ENCODE measurements at places on chromosomes 4 and X.

DNA sequence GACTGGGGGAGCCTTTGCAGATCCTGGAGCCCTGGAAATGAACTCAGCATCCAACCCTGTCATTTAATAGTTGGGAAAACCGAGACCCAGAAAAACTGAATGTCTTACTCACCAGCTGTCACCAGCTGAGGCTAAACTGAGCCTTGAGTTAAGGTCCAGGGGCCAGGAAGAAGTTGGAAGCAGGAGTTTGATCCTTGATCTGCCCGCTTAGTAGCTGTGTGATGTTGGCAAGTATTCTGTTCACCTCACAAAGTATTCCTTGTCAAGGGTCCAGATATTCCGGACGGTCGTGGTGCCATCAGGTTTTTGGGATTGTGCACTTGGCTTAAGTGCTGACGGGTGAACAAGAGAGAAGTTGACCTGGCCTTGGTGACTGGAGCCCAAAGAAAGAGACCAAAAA lies 30.7 kb upstream of the PROM1 start:
- no peak for DNase-seq

DNA sequence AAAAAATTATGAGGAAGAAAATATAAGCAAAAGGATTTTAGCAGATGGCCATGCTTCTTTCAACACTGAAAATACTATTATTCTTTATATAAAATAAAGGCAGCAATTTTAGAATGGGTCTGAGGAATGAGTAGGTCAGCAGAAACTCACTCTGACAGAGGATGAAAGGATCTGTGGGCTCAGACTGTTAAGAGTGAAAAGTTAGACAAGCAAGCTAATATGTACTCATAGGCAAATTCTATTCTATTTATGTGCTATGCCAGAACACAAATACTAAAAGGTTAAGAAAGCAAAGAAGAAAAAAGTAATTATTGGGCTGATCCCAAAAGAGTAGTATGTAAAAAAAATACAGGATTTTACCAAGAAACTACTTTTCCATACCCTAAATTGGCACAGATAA lies 13.9 kb downstream of the LCORL start:
- DNase-seq = no peak

GRCh38 chr4:54230484-54231418 lies 1.7 kb downstream of the PDGFRA start:
- peak; percentile 58 for DNase-seq

DNA sequence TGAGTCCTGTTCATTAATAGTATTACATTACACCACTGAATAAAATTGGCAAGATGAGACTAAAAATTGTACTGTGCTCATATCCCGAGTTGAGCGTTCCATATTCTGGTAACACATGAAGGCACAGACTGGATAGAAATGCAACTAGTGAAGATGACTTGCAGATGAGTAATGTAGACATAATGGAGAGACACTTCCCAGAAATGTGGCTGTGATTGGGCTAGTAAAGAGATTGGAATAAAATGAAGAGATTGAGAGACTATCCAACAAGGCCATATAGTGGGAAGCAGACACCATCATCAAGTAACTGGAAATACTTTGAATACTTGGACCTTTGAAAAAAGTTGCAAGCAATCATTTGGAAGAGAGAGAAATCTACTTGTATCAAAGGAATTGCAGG lies 77.3 kb downstream of the DCAF8L1 start:
- no peak for DNase-seq

DNA sequence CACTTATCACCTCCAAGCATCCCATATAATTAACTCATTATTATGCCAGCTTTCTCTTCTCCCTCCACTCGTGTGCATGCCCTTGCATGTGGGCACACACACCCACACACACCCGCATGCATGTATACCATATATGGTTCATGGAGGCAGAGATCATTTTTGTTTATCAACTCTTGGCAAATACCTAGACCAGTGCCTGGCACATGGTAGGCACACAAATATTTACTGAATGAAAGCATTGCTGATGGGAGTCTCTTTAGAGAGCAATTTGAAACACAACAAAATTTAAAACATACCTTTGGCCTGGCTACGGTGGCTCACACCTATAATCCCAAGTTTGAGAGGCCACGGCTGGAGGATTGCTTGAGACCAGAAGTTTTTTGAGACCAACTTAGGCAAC lies 51.1 kb upstream of the SLC10A4 start:
- no peak for DNase-seq

- no peak for DNase-seq
These were observed 5.4 kb downstream of the PCDH7 start for GRCh38 chr4:30725562-30725961.

DNA sequence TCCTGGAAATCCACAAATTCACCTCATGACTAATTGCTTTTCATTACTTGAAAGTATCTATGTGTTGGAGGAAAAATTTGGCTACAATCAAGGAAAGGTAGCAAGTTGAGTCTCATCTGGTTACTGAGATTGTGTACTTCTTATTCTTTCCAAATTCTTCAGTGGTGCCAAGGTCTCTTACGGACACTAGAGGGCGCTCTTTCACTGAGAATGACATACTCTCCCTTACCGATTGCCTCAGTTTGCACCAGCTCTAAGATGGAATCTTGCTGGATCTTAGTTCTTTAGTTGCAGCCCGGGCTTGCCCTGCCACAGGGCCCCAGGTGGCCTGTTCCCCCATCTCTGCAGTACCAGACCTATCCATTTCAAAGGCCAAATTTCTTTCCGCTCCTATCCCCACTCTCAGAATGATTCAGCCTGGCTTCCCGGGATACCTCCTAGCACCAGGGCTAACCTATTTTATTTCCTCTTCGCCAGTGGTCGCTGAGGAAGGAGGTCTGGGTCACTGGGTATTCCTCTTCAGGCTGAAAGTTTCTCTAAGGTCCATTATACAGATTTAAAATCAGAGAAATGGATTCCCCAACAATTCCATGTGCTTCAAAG lies 24.6 kb upstream of the GPR50 start:
- peak; percentile 53 for DNase-seq

GRCh38 chr4:37717576-37717975 lies 31.4 kb upstream of the RELL1 start:
- DNase-seq = peak; percentile 93

DNA sequence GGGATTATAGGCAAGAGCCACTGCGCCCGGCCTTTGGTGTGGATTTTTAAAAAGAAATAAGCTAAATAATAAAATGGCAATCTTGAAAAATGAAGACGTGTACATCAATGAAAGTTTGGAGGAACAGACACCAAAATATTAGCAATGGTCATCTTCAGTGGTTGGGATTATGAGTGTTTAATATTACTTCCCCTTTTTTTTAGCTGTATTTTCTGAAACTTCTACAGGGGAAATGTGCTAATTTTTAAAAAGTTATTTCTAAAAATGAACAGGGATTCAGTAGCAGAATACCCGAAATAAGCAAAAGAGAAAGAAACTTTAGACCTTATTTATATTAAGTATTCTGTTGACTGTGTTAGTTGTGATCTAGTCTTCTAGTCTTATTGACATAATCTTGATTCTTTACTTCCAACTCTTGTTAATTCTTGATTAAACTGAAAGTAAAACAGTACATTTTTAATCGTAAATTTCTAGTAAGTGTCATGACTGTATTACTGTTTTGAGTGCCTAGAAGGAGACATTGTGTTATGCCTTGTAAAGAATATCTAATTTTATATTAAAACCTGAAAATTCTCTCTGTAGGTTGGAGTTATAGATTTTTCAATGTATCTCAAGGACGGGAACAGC lies 51.3 kb downstream of the RUFY3 start:
- no peak for DNase-seq

DNA sequence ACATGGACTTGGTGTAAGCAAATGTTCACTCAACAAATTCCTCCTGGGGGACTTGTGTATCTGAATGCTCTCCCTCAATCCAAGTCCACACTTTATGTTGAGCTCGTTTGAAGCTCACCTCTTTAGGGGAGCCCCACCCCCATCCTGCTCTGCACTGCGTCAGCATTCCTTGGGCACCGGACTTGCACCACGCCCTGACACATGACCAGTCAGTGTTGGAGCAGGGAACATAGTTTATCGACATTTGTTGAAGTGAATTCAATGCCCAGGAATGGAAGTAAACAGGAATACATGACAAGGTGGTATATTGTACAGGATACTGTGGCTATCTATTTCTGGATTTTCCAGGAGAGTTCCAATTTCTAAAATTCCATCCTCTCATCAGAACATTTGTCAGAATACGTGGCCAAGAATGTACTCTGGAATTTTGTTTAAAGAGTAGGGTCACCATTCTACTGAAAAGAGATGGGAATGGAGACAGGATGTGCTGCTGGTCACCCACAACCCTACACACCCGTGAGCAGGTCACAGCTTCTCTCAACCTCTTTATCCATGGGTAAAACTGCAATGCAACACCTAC lies 60.0 kb upstream of the LNX1 start:
- no peak for DNase-seq

DNA sequence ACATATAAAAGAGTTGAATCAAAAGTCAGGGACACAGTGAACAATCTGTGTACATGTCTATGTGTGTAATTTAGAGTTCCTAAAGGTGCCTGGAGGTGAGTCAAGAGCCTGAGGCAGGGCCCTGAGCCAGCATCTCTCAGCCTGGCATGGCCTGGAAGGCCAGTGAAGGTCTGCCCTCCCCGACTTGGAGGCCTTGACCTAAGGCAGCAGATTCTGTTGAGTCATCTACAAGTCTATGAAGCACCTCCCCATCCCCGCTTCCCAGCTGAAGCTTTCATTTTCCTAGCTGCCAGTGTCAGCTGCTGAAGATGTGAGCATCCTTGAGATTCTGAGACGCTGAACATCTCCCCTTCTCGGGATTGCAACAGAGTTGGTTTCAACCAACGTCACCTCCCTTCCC lies 583.9 kb downstream of the BCOR start:
- DNase-seq = no peak

DNA sequence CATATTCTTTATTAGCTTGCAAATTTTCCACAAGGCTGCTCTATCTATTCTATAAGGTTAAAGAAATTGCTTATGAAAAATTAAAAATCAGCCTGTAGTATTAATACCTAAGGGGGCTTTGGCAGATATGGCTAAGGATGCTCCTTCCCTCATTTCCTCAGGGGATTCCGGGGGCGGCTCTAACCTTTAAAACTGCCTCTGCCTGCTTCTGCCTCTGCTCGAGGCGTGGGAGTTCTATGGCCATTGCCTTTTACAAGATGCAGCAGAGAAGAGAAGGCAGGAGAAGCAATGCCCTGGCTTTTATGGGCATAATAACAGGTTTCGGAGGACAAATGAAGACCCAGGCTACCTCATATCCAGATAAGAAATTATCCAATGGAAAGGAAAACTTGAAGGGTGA lies 8.6 kb upstream of the CDKN2AIP start:
- no peak for DNase-seq

DNA sequence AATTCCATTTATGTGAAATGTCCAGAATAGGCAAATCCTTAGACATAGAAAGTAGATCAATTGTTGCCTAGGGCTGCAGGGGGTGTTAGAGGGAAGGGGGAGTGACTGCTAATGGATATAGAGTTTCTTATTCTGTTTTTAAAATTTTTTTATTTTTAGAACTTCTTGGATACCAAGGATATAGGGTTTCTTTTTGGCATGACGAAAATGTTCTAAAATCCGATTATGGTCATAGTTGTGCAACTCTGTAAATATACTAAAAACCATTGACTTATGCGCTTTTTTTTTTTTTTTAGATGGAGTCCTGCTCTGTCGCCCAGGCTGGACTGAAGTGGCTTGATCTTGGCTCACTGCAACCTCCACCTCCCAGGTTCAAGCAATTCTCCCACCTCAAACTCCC lies 125.2 kb upstream of the USP9X start:
- no peak for DNase-seq

GRCh38 chr4:41256740-41257256 lies at the start of gene UCHL1:
UCHL1 (plus strand) TSS chr4:41256928; CDS start chr4:41256977, 49 bp downstream.
- DNase-seq = peak; percentile 76

DNA sequence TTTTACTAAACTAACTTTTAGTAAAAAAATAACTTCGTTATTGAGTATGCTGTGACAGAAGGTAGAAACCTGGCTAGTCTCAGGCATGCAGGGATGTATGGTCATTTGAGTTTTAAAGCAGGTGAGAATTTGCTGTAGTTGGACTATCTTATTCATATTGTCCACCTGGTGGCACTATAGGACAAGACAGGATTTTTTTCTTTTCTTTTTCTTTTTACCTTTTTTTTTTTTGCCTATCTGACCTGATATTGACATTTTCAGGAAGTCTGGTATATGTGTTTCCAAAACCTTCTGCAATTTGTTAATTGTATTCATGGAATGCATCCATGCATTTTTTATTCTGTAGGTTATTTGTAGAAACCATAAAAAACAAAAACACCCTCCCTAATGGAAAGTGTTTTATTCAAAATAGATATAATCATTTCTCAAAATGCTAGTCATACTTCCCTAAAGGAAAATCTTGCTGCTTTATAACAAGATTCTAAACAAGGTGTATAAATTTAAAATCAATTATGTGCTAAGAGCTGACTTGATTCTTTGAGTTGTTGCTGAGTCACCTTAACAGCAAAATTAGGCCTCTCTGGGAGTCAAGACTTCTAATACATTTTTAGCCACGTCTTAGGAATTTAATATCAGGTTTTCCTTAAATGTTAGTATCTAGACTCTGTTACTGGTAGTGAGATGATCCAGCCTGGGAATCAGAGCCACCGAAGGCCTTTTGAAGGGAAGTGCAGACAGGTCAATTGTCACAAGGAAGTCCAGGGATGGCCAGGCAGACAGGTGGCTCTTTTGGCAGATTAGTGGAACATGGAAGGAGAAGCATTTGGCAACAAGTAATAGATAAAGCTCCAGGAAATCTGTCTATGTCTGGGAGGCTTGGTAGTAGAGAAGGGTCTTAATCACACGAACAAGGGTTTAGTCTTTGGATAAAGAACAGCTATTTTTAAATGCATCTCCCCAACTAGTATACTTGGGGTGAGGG lies 201.3 kb upstream of the GNPDA2 start:
- DNase-seq = peak; percentile 47

GRCh38 chrX:139178980-139179379 lies 351.6 kb upstream of the F9 start:
- DNase-seq = no peak

DNA sequence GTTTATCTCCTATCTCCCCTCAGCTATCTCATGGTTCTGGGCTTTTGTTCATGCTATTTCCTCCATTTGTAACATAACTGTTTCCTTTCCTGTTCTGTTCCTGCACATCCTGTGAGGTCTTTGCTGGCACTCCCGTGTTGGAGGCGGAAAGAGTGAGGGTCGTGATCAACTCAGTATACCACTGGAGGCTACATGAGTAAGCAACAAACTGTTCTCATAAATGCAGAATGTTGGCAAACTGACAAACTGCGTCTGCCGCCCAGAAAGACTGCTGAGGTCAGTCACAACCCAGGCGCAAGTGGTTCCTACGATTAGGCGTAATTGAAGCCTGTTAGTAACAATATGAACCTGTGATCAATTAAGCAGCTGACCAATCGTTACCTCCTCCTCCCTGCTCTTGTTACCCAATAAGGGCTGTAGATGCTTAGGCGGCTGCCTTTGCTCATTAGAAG lies 48.8 kb downstream of the C4orf33 start:
- peak; percentile 54 for DNase-seq

GRCh38 chr4:88528861-88529260 lies 5.3 kb upstream of the PYURF start:
- DNase-seq = no peak

DNA sequence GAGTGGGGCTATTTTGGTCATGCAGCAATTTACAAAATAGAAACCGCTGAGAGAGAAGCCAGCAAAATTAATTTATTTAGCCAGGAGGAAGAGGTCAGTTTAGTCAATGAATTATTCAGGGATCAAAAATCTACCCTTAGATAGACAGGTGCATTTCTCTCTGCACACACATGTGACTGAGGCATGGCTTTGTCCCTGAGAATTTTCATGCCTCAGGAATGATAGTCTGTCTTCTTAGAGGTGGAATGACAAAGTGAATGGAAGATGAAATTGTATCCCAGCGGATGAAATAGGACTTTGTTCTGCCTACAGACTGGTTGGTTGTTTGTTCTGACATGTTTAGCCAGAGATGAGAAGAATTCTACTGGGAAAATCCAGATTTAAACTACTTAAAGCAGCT lies 46.0 kb downstream of the ANKRD50 start:
- DNase-seq = no peak
